ENCODE measurements at places on chromosomes 7 and 10.

DNA sequence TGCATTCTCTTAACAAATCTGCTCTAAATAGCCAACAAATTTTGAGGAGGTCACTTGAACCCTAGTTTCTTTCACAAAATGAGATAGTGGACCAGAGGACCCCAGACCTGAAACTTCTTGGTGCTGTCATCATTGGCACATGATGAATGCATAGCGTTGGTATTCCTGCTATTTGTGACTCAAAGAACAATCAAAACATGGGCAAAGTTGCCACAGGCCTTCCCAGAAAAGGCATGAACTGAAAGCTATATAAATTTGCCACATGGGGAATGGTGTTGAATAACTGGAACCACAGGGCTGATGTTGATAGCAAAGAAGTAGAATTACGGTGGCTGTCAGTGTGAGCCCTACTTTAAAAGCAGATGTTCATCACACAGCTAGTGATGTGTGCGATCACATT is 219.9 kb upstream of the KMT2E start:
- no peak for DNase-seq

- DNase-seq: no peak
These were observed 44.2 kb upstream of the C10orf71 start for GRCh38 chr10:49254556-49255318.

DNA sequence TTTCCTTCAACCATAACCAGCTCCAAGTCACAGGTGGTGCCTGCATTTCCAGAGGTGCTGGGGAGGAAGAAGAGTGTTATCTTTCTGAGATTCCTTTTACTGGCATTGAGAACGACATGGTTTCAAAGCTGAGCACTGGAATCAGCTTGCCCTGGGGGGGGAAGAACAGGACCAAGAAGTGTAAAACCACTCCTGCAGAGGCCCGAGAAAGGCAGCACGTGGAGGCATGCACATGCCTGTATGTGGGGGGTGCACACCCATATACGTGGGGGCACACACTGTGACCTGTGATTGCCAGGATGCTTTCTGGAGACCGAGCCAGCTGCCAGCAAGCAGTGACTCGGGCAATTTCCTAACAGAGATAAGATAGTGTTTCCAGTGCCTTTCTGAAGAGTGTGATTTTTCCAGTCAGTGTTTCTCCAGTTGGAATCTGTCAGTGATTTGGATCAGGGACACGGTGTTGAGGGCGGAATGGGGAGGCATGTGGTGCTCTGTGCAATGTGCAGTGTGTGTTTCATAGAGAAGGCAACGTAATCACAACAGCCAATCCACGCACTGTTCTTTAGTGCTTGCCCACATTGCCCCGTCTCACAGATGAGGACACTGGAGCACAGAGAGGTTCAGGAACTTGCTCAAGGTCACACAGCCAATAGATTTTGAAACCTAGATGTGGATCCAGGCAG is 4.2 kb downstream of the LRRC27 start:
- DNase-seq: no peak

DNA sequence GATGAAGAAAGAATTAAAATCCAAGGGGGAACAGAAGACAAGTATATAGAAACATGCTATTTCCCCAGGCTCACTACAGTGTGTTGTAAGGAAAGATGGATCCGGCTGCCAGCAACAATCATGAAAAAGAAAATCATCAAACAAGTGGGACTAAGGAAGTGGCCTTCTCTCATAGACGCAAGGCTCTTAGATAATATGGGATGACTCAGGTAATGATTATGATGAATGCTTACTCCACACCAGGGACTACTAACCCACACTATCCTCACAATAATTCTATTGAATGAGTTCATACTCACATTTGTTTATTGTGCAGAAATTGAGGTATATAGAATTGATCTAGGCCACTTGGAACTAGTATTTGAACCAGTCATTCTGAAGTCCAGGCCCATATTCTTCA is 111.2 kb upstream of the BET1 start:
- no peak for DNase-seq

- no peak for DNase-seq
These were observed 152.7 kb downstream of the ANK3 start for GRCh38 chr10:60236869-60237524.

DNA sequence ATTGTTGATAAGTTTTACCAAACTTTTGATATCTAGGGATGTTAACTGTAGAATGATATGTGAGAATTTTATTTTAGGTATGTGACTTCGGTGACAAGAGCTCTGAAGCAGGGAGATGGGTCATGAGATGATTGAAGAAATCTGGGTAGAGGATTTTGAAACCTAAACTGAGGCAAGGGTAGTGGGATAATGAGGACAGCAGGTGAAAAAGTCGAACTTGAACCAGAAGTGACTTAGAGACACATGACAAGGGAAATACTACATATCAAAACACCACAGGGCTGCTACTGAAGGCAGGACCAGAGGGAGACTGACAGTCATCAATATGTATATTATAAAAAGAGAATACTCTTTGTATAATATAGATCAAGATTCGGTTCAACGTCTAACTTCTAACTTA is 113.2 kb downstream of the WDFY4 start:
- no peak for DNase-seq

DNA sequence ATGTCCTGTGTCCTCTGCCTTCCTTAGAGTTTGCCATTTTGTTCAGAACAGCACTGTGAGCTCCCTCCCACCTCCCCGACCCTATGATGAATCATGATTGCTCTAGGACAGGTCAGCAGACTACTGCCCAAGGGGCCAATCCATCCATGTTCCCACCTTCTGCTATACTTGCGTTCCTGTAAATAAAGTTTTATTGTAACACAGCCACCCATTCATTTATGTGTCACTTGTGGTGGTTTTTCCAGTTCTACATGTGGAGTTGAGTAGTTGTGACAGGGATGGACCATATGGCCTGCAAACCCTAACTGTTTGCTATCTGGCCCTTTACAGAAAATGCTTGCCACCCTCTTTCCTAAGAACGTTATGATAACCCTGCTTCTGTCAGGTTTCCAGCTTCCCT is 387.8 kb downstream of the SDK1 start:
- no peak for DNase-seq

- no peak for DNase-seq
These were observed 29.0 kb upstream of the WDFY4 start for GRCh38 chr10:48655411-48656240.

DNA sequence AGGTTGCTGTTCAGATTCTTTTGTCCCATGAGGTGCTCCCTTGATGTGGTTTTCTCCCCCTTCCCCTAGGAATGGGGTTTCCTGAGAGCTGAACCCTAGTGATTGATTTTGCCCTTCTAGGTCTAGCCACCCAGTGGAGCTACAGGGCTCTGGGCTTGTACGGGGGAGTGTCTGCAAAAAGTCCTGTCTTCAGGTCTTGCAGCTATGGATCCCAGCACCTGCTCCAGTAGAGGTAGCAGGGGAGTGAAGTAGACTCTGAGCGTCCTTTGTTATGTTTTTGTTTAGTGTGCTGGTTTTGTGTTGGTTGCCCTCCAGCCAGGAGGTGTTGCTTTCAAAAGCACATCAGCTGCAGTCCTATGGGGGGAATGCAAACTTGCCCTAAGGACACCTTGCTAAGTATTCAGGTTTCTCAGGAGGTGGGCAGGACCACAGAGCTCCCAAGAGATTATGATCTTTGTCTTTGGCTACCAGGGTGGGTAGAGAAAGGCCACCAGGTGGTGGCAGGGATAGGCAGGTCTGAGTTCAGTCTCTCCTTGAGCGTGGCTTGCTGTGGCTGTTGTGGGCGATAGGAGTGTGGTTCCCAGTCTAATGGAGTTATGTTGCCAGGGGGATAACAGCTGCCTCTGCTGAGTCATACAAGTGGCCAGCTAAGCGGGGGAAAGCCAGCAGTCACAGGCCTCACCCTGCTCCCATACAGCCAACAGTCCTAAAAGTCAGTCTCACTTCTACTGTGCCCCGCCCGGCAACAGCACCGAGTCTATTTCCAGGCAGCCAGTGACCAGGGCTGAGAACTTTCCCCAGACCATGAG is 92.4 kb upstream of the JCAD start:
- DNase-seq: no peak

GRCh38 chr10:78341953-78342614 is 308.4 kb downstream of the RPS24 start:
- DNase-seq: no peak

Measured in T-helper 9 cell (primary cell).